ENCODE measurements at places on chromosomes 5 and 9.

DNA sequence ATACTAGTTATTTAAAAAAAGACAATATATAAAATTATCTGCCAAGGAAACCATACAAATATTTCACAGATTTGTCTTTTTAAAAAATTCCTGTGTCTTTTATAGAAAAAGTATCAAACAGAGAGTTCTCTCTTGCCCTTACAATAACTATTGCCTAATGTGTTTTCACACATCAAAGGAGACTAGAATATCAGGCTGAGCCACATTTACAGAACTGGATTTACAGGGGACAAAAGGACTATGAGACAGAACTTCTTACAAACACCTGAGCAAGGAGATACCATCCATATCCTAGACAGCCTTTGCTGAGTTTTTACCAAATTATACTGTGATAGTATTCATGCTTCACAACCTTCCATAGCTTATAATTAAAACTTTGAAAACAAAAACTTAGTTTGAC is 34.2 kb downstream of the TMEM245 start:
- DNase-seq: no peak

GRCh38 chr9:90343366-90343765 is 299.3 kb downstream of the DIRAS2 start:
- no peak for DNase-seq

DNA sequence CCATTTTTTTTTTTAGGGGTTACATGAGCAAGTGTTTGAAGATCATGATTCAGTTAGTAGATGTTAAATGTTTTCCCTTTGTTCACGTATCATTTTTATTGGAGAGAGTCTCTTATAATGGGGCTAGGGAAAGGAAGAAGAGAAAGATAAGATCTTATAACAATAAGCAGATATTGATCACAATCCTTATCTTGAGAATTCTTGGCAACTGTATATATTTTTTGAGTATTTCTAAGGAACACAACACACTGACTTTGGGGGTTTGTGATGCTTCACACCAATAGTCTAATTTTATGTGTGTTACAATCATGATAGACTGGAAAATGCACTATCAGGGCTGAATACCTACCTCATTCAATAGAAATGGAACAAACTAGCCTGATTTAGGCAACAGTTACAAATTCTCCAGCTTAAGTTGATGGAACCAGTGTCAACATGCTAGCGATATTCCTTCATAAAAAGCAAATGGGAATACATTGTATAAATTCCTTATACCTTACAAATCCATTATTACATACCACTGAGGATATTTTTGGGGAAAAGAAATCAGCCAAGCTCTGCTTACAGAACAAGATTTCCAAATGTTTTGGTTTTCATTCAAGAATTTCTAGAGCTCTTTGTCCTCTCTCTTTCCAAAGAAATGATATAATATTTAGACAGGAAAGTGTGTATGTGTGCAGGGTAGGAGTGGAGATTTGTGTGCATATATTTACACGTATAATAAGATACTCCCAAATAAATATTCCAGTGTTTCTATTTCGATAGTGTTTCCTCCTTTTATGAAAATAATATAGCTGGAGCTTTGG is 41.5 kb downstream of the SVEP1 start:
- no peak for DNase-seq

DNA sequence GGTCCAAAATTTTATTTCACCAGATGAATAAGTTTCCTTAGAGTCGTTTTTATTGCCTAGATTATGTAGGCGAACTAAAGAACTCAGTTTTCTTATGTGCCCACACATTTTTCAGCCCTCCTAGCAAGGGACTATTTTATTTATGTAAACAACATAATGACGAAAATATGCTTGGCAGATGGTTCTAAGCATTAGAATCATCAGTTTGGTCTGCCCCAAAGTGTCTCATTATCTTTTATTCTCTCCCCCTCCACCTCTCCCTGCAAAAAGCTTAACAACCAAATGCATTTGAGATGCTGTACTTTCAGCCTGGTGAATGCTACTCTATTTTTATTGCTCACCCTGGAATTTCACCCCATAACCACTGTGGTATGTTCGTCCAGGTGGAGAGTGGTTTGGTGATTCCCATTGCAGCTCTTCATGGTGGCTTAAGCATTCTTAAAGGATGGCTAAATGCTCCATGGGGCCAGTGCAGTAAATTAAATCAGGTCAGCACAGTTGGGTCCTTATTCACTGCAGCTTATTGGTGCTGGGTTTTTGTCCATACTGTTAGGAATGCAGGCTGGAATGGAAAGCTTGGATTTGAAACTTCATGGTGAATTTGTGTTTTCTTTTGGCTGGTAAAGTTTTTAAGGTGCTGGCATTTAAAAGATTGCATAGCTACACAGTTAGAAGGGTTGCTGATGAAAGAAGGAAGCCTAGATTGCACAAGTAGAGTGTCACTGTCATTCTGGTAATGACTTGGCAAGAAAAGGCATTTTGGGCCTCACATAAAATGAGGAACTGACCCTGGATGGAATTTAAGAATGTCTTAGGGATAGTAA is 39.2 kb downstream of the TLE4 start:
- no peak for DNase-seq

DNA sequence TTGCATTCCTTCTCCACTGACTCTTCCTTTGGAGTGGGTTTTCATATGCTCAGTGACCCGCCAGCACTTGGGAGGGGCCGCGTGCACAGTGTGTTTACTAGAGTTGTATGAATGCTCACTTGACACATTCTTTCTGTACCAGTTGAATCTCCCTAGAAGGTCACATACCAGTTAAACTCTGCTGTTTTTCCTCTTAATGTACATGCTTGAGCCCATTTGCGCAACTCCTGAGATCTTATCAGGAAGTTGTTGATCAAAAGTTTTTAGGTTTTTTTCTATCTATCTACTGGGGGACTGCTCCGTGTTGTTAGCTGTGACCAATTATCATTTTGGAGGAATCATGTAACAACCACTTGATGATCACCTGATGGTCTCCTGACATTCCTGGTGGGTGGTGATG is 392.7 kb downstream of the CDH9 start:
- no peak for DNase-seq

- DNase-seq: no peak
Observed at GRCh38 chr9:110142253-110142652, 65.7 kb downstream of the C9orf152 start.

DNA sequence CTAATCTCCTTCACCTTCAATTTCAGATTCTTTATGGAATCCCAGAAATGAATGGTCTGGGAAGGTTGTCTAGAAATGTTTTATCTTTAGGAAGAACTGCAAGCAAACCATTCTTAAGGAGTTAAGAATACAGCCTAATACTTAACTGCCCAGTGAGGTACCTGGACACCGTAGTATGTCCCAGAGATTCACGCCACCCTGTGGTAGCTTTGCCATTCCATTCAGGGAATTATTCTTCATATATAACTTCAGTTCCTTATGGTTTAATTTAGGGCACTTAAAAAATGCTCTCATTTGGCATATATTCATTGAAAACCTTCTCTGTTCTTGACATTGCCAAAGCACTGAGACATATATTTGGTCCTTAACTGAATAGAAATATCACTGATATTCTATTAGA is 49.7 kb downstream of the ACTBL2 start:
- DNase-seq: no peak

- DNase-seq: no peak
Observed at GRCh38 chr5:132767150-132767549, 9.9 kb downstream of the SEPTIN8 start.

GRCh38 chr9:127568971-127569885 is 42.8 kb upstream of the STXBP1 start:
- peak; percentile 60 for DNase-seq

- DNase-seq: no peak
Observed at GRCh38 chr5:8505196-8505595, 636.2 kb downstream of the MTRR start.

DNA sequence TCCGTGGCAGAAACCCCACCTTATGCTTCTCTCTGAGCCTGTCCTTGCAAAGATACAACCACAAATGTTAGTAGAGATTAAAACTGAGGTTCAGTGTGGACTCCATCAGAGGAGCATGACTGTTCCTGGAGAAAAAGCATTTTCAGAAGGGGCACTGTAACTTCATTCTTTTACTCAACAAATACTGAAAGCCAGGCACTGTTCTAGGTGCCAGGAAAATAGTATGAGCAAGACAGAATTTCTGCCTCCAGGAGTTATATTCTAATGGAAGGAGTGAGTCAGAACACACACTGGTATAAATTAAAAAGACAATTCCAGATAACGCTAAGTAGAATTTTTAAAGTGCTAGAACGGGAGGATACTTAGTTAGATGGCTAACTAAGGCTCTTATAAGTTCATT is 251.4 kb upstream of the GAS1 start:
- DNase-seq: no peak

DNA sequence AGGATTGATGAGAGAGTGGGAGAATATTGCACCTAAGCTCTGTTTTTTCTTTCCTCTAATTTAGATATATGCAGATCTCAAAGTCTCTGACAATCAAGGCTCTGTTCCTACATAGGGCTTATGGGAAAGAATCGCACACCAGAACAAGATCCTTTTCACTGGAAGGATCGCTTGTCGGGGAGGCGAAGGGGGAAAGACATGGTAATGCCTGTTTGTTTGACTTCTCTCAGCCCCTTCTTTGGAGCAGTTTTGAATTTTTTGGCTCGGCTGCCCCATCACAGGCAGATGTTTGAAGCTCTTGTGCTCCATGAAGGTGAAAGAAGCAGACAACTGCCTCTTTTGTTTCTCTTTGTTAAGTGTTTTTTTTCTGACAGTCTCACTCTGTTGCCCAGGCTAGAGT is 599.9 kb upstream of the ZNF608 start:
- DNase-seq: no peak

GRCh38 chr9:121281614-121282276 is 13.8 kb downstream of the GSN start:
- no peak for DNase-seq

DNA sequence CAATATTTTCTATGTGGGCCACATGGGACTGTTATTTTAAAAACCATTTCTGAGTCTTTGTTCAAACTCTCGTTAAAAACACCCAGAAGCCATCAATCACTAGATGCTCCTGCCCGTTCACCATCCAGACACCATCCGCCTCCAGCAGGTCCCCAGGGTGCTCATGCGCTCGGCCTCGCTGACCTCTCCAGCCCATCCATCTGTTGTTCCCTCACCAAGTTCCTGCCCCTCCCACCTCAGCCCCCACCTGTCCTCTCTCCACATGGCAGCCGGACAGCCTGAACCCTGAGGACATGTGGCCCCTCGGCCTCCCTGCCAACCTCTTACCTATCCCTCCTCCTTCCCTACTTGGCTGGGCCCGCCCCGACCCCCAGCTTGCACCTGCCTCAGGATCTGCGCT is 31.6 kb downstream of the NSUN2 start:
- no peak for DNase-seq

DNA sequence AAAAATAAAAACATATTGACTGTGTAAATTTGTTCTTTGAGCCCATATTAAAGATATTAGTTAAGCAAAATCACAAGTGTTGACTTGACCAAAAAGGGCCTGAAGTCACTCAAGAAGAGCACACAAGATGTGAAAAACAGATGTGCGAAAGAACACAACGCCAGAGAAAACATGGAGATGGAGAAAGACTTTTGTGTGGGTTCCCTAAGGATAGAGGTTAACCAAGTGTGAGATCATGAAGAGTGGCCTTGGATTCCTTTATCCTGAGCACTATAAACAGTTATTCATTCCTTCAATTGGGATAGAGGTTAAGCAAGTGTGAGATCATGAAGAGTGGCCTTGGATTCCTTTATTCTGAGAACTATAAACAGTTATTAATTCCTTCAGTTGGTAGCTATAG is 361.8 kb downstream of the CDH18 start:
- no peak for DNase-seq

- no peak for DNase-seq
Observed at GRCh38 chr9:102185371-102185770, 446.9 kb upstream of the GRIN3A start.

GRCh38 chr5:113384782-113385285 is 50.0 kb downstream of the TSSK1B start:
- DNase-seq: no peak

- DNase-seq: no peak
Observed at GRCh38 chr5:93130624-93131490, 450.2 kb downstream of the NR2F1-AS1 start.

DNA sequence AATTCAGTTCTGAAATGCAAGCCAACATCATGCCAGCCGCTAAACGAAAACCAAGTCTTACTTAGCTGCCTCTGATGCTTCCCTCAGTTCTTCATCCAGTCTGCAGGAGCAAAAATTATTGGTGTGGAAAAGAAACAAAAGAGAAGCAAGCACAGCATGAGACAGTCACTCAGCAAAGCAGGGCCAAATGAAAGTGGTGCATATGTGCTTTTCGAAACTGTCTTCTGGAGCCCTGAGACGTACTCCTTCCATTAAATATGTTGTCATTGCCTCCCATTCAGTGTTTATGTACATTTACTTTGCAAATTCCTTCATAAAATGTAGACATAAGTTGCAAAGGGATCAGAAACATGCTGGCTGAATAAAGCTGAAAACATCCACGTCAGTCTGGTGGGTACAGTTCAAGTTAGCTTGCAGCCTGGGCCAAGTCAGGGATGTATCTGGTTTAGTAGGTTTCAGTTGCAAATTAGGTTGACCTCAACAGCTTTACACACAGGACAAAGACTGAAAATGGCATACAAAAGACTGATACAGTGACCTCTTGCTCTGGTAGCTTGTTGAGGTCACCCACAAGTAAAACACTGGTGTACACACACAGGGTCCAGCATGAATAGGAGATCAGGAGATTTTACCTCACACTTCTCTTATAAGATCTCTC is 139.7 kb upstream of the PCA3 start:
- no peak for DNase-seq

DNA sequence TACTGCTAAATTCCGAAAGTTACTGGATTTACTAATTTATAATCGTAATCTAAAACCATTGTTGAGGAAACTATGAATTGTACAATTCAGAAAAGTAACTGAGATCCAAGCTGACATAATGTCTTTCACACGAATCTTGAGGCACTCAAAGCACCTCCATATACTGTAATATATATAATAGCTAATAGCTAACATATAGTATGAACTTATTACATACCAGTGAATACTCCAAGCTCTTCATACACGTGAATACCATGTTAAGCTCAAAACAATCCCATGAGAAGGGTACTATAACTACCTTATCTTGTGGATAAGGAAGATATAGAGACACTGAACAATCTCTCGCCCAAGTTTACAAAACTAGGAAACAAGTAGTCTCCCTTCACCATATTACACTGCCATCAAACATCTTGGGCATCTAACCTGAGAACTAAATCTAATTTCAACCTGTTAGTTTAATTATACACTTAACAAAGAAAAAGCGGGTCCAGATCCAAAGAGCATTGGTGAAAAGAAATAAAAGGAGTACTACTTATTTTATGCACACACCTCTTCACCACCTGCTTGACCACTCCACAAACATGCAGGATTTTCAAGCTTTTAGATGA is 1.0 kb downstream of the NUDCD2 start:
- DNase-seq: no peak

DNA sequence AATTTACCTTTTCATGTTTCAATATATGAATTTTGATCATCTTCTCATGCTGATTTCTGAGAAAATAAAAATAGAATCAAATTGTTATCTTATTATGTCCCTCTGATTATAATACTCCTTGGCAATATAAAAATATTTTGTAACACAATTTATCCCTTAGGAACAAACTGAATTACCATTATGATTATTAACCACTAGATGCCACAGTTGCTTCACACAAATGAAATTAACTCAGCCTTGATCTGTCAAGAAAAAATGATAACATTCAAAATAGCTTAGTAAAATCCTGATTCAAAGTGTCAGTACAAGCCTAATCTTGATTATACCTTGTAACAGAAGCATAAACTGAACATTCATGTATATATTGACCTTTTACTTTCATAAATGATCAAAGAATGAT is 4.8 kb upstream of the CHSY3 start:
- no peak for DNase-seq
